ENCODE measurements at places on chromosomes 3 and 15. TPM values are rescaled to one million over a fixed set of nuclear protein-coding genes. Genes with fewer than 3 reads are reported as not detected.

- DNase-seq = no peak
Measured at GRCh38 chr3:43768381-43768973, 77.7 kb downstream of the ABHD5 start.

GRCh38 chr3:122961146-122961545 lies 66.4 kb downstream of the SEMA5B start:
- DNase-seq = no peak

DNA sequence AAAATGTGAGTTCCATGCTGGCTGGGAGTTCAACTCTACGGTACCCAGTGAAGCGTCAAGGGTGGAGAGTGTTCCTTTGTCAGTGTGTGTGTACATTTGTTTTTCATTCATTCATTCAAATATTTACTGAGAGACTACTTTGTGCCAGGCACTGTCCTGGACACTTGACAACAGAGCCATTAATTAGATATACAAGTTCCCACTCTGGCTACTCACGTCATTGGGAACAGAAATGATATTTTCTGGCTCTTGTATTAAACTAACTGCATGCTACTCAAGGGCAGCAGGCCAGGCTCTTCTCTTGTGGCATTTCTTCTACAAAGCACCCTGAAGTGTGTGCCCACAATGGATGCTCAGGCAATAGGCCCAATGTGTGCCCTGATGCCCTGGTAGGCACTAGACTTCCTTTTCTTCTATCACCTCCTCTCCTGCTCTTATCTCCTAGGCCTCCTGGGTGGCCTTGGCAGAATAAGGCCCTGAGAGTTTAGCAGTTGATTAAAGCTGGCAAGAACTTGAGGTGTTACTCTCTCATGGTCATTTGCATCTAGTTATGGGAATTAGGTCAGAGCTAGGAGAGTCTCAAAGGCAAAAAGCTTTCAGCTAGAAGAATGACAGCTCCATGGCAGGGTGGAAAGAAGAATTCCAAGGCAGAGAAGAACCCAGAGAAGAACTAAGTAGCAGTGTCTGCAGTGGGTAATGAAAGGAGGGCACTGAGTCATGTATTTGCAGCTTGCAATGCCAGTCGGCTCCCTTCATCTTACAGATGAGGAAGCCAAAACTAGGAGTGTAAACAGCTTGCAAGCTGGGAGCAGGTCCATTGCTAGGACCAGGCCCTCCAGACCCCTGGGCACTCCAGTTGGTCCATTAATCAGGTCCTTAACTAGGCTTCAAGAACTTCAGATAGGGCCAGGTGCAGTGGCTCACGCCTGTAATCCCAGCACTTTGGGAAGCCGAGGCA lies 14.0 kb upstream of the SMAD3 start:
- DNase-seq = peak; percentile 61

The LRRN1 gene
- total RNA-seq = 0.53 TPM

The PAK6 gene
- total RNA-seq = not detected

- peak; percentile 75 for DNase-seq
Measured at GRCh38 chr3:13484851-13485590, 4.9 kb downstream of the HDAC11 start.

All from ascending aorta (tissue), 2 donors.